ENCODE measurements at places on chromosomes 1 and 21.
A peak's percentile ranks its signal among the peaks of the same experiment; 100 is the strongest.

- DNase-seq: no peak
Observed at GRCh38 chr1:64234714-64235113, 31.3 kb downstream of the UBE2U start.

- DNase-seq: no peak
Observed at GRCh38 chr1:63320022-63320721, 2.2 kb upstream of the FOXD3 start.

GRCh38 chr1:200242110-200243041 is 167.5 kb downstream of the ZNF281 start:
- peak; percentile 33 for DNase-seq

DNA sequence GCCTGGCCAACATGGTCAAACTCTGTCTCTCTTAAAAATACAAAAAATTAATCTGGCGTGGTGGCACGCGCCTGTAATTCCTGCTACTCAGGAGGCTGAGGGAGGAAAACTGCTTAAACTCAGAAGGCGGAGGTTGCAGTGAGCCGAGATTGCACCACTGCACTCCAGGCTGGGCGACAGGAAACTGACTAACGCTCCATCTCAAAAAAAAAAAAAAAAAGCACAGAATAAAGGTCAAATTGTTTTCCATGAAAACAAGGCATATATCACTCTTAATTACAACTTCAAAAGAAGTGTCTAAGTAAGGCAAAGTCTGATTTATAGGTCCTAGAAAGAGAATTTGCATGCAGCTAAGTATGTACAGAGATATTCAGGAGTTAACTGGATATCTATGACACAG is 25.6 kb downstream of the EYA3 start:
- peak; percentile 69 for DNase-seq

- DNase-seq: no peak
Observed at GRCh38 chr1:238672262-238672661, 714.1 kb upstream of the CHRM3 start.

DNA sequence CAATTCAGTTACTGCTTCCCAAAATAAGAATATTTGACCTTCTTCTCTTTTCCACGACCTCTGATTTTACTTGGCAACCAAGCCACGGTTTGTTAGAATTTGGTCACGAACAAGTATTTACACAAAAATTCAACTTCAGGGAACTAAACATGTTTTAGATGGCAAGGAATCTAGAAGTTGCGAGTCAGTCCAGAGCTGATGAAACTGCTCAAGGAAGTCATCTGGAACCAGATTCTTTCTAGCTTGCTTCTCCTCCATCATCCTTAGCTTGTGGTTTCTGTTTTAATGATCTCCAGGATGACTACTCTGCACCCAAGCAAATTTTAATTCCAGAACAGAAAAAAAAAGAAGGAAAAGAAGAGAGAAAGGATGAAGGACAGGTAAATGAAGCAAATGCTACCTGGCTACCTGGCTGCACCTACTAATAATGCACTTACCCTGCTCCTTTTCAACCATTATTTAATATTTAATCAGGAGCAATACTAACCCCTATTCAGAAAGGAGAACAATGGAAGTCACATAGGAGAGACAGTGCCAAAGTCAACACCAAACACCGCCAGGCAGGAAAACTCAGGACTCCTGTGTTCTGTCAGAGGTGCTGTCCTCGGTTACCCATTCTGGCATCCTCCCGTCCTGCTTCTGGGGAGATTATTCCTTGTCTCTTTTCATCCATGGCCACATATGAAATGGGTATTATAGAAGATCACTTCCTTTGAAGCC is 54.2 kb upstream of the RGS7 start:
- DNase-seq: no peak

- peak; percentile 52 for DNase-seq
Observed at GRCh38 chr1:6208723-6209660, 3.1 kb downstream of the RNF207 start.

DNA sequence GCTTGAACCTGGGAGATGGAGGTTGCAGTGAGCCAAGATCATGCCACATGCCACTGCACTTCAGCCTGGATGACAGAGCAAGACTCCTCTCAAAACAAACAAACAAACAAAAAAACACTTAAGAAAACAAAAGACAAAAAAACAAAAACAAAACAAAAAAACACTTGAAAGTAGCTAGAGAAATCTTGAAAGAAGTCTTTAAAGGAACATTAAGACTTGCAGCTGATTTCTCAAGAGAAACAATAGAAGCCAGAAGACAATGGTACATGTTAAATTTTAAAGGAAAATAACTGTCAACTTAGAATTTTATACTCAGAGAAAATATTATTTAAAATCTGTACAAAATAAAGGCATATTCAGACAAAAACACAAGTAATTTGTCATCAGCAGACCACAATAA is 71.3 kb downstream of the HLX start:
- peak; percentile 20 for DNase-seq

- no peak for DNase-seq
Observed at GRCh38 chr1:211781260-211781659, 49.3 kb downstream of the LPGAT1 start.

DNA sequence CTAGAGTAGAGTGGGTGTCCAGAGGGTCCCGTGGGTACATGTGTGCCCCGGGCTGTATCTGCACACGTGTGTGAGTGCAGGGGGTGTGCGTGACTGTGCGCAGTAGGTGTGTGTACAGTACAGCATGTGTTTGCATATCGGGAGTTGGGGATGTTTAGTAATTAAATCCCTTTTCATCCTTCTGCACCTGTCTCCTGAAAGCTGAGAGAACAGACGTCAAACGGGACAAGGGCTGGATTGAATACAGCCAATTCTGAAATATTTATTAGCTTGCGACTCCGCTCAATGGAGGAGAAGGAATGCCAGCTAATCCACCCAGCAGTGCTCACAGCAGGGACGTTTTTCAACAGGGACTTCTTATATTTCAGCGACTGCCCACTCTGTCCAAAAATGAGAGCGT is 44.7 kb upstream of the CASZ1 start:
- DNase-seq: no peak

DNA sequence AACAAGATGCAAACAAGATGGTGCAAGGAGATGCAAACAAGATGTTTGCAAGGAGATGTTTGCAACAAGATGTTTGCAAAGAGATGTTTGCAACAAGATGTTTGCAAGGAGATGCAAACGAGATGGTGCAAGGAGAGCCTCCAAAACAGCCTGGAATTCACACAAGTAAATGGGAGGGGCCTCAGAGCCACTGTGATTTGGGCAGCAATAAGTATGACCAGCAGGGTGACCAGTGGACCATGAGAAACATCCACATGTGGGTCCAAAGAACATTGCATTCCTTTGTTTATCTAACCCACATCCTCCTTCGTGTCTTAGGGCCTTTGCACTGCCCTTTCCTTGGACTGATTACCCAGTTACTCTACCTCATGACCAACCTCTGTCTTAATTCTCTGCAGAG is 162.9 kb downstream of the PLPP3 start:
- DNase-seq: peak; percentile 64

DNA sequence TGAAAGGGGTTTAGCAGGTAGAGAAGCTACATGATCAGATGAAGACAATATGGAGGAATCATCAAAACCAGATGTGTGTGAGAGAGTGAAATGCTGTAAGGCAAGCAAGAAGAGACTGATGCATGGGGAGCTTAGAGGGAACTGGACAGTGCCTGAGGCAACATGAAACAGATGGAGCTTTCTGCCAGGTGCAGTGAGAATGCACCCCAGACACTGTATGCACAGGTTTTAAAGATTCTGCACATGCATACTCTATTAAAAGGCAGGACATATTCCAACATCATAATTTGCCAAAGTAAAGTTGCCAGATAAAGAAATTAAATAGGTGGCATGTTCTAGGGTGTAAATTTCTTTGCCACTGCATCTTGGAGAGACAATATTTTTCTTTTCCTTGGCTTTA is 200.1 kb downstream of the AMY1C start:
- DNase-seq: no peak

GRCh38 chr1:119291611-119292206 is 76.9 kb upstream of the HAO2 start:
- DNase-seq: no peak

GRCh38 chr1:201737352-201738060 is 91.5 kb upstream of the IPO9 start:
- DNase-seq: peak; percentile 80

- DNase-seq: no peak
Observed at GRCh38 chr1:40633523-40633922, 32.0 kb downstream of the RIMS3 start.

Data from fibroblast of pulmonary artery (primary cell).